ENCODE measurements at places on chromosomes 7 and 10.

DNA sequence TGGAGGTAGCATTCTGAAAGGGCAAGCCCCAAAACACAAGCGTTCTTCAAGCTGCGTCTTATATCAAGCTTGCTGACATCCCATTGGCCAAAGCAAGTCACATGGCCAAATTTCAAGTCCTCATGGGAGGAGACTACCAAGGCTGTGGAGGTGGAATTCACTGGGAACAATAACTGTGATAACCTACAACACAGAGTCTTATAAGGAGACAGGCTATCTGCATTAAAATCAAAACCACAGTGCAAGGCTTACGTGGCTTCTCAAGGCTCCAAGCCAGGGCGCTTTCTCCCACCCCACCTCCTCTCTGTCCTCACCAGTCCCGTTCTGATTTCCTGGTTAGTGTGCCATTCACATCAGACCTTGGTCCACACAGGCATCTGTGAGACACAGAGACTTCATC lies 39.4 kb downstream of the ADRB1 start:
- no peak for DNase-seq

DNA sequence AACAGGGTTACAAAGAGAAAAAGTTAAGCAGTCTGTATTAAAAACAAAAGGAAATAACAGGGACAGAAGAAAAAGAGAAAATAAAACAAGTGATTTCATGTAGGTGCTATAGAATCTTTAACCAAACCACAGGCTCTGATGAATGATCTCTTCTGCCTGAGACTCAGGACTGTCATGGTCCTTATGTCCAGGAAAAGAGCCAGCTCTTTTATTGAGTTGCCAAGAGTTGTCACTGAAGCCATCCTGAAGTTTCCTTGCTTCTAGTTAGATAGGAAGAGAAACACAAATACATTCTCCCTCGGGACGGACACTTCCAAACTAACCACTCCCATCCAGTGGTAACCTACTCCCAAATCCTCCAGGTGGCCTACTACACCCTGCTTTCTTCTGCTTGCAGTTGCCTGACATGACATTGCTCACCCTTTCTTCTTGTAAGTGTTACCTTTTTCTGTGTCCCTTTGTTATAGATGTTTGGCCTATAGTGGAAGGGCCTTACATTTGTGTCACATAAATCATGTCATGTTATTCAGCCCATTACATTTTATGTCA lies 346.7 kb downstream of the NRG3 start:
- DNase-seq = no peak

- no peak for DNase-seq
Measured at GRCh38 chr7:157007470-157008066, 2.9 kb downstream of the MNX1 start.

DNA sequence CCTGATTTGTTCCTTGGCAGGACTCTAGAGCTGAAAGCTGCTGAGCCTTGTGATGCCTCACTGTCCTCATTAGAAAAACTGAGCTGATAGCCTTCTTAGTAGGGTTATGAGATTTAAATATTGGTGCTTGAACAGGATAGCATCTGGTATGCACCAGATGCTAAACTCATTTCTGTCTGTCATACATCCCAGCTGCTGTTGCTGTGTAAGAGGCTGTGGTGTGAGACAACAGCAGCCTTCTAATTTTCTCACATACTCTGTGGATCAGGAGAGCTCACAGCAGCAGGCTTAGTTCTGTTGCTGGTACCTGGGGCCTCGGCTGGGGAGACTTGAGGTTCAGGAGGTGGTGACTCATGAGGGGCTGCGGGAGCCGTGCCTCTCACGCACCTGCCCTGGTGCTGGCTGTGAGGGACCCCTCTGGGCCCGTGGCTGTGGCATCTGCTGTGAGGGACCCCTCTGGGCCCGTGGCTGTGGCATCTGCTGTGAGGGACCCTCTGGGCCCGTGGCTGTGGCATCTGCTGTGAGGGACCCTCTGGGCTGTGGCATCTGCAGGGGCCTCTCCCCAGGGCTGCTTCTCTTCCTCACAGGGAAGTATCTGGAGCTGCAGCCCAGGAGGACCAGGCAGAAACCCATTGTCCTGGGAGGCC lies 12.5 kb downstream of the DYNC2I1 start:
- no peak for DNase-seq

DNA sequence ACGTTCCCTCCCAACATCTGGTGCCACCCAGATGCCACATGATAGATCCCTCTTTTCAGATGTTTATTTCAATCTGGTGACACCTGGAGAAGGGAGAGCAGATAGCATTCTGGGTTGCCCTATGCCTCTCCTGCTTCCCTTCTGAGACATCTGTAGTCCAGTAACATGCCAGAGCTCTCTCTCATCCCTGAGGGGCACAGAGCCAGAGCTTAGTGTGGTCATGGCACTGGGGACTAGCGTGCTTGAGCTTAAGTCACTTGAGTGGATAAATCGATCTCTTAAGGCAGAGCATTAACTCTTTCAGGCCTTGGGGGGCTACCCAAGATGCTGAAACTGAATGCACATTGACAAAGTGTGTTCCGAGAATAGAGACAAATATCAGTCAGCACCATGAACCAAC lies 47.9 kb downstream of the WNT2 start:
- no peak for DNase-seq

DNA sequence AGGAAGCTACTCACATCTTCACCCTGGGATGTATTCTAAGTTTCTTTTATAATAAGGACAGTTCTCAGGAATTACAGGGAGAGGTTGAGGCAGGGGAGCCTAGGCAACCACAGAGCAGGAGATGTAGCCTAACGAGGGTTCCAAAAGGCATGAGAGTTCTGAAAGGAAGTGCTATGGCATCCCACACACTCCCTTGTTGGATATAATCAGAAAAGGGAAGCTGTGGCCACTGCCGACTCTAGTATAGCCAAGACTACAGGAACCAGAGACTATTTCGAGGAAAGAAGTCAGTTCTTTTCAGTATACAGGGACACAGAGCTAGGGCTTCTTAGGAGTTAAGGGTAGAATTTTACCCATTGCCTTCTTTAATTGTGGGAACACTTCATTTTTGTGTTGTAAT lies 11.0 kb downstream of the PRR15 start:
- DNase-seq = no peak

DNA sequence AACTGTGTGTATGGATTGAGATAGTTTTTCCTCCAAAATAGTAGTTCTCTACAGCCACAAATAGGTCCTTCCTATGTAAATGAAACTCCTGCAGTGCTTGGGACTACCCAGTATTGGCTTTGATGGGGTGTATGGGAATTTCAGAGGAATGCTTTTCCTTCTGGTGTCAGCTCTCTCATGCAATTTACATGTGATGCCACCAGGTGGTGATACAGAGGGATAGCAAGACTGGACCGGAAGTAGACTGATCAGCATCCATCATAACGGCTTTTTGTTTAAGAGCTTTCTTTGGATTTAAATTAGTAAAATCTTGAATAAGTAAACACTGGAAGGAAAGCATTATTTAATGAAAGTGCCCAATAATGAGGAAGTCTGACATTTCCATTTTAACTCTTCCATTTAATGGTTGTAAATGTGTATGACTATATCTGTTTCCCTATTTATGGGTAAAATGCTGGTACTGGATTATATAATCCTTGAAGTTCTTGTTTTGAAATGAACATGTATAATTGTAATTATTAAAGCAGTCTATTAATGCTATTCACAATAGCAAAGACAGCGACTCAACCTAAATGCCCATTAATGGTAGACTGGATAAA lies 22.7 kb downstream of the DYNC1I1 start:
- DNase-seq = no peak

Data from stimulated activated CD8-positive, alpha-beta memory T cell treated with anti-CD3 and anti-CD28 coated beads, Interleukin-4, amount 100 ng/mL, for 48 hours (primary cell).